ENCODE measurements at places on chromosomes 2 and 18.

DNA sequence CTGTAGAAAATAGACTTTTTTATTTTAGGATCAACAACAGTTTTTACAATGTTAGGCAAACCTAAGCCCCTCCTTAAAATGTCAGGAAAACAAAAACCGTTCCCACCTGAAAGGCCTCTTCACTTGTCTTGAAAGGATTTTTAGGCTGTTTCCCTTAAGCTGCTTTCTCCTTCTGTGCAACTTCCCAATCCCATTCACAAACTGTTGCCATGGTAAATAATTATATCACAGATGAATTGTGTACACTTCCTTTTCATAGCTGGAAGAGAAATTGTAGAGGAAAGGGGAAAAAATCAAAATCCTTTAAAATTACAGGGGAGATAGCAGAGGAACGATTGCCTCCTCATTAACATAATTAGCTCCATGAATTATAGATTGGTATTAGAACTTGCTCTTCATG, 1488.0 kb upstream of the CELF4 start:
- DNase-seq, result no peak

DNA sequence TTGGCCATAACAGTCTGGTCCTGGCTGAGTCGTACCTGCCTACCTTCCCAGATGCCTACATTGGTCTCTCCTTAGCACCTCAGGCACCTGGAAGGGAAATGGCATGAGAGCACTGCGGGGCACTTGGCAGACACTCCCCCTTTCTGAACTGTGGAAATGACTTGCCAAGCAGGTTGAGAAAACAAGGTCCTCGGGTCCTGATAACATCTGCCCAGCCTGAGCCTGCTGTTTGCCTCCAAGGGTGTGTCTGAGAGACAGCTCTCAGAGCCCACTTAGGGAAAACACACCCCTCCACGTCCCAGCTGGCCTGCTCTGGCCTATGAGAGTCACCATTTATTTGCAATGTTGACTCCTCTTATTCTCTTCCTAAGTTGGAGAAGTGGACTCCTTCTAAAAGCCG, 10.5 kb downstream of the FAM110C start:
- DNase-seq, result no peak

GRCh38 chr2:126793885-126794613, 104.6 kb upstream of the TEX51 start:
- DNase-seq, result no peak

DNA sequence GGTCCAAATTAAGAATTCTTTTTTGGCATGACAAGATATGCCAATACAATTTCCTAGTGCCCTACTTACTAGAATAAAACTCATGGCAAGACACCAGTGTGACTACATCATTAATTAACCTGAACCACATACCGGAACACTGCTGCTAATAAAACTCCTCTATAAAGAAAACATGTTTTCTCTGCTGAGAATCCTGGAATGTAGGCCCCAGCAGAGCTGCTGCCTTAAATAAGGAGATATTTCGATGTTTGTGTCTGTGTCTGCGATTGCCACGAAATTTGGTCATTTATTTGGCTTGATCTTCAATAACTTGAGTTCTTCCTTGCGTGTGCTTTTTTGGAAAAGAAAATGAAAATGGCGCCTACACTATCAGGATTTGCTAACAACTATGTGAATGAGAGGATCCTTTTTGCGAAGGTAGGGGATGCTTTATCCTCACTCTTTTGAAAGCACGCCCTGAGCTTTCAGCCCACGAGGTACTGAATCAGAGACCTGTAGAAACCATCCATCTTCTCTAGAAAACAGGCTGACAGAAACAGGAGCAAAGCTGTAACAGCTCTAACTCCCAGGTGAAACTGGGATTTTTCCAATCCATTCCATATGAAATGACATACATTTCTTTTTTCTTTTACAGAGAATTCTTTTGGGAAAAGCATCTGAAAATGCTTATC, 27.0 kb downstream of the KLF7 start:
- no peak for DNase-seq

DNA sequence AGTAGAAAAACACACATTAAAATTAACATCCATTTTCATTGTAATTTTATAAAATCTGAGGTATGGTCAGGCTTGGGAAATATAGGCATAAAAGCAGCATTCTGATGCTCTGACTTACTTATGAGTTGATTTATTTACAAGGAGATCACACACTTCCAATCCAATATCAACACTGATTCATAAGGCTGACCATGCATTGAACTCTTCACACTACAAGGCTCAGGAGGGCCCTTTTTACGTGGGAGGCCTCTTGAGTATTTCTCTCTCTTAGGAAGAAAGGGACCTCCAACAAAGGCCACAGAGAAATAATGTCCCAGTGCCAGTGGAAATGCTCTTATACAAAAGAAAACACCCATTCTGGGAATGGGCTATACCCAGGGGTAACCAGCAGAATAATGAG, 222.8 kb downstream of the NAPG start:
- no peak for DNase-seq

- no peak for DNase-seq
These were observed 3.5 kb downstream of the RND3 start for GRCh38 chr2:150484006-150484405.

- DNase-seq, result no peak
These were observed 6.8 kb upstream of the DNAJB2 start for GRCh38 chr2:219272356-219272755.

DNA sequence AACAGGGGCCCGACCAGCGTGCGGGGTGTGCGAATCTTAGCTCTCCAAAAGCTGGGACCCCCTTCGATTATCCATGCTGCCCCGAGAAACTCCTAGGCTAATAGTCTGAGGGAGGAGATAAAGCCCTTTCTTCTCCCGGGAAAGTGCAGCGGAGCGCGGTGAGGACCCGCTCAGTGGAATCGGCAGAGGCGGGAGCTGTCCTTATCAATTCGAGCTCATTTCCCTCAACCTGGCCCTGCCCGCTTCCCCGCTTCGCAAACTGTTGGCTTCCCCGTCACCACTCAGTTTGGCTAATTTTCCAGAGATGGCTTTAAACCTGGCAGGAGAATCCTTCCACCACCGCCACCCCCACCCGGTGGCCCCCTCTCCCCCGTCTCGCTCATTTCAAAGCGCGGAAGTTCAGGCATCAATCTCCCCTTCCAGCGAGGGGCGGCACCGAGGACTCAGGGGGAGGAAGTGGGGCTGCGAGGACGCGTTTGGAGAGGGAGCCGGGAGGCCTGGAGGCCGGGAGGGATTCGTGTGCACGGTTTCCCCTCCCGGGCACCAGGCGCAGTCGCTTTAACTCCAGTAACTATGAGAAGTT, 1.6 kb downstream of the KLHL14 start:
- DNase-seq, result no peak

Data from effector memory CD8-positive, alpha-beta T cell (primary cell).